ENCODE measurements at places on chromosomes 16 and 17. TPM values are rescaled to one million over a fixed set of nuclear protein-coding genes. Genes with fewer than 3 reads are reported as not detected.

DNA sequence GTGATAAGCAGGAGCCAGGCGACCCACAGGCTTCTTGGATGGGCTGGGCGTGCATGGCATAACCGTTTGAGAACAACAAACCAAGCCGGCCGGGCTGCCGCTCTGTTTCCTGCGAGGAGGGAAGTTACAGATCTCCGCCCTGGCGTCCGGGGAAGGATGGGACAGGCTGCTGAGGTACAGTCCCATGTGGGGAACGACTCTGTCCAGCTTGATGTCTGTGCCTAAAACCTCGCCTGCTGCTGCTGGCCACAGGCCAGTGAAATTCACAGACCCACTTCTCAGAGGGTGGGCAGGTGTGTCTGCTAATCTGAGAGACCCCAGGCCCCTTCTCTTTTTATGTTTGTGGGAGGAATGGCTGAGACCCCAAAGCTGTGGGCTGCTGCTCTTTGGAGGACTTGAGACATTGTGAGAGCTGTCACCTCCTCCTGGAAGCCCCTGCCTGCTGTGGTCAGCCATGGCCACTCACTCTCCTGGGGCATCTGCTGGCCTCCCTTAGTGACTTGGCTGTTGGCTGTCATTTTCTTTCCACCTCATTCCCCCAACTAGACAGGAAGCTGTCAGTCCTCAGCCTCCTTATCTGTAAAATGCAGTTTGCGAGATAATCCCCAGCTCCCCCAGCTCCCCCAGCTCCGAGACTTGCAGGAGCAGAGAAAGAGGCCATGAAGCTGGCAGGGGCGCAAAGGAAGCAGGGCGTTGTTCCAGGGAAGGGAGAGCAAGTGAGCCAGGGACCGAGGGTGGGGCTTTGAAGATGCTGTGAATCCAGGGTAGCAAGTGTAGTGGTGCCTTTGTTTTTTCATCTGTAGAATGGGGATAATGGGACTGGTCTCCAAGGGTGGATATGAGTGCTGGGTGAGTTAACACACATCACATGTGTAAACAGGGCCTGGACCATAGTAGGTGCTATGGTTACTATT, 51.0 kb downstream of the CMIP start:
- DNase-seq: no peak

DNA sequence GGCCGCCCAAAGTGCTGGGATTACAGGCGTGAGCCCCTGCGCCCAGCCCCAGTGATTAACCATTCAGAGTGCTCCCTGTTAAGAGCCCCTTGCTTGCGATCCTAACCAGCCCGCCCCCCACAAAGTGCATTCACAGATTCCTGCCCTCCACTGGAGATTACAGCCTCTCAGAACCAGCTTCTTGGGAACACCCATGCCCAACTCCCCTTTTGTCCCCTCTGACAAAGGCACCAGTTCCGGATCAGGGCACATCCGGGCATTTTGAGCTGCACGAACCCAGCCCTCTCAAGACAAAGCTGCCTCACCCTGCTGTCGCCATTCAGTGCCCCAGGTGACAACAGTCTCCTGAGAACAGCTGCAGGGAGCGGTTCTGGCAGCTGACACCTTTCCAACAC, 848 bp upstream of the KRT19 start:
- no peak for DNase-seq

GRCh38 chr17:73492125-73492820, 152.0 kb downstream of the SDK2 start:
- no peak for DNase-seq

The CYBA gene
- 19.6 TPM for polyA plus RNA-seq

The KRT32 gene
- polyA plus RNA-seq: not detected

Measured in adrenal gland (tissue), 19 donors.